ENCODE measurements at places on chromosomes 12 and 14.

- ATAC-seq = peak; percentile 89
Measured at GRCh38 chr14:24051789-24052655, at the start of gene CARMIL3. TSS of gene CARMIL3 (plus strand) at chr14:24052009. CDS start at chr14:24052154, 145 bp downstream.

DNA sequence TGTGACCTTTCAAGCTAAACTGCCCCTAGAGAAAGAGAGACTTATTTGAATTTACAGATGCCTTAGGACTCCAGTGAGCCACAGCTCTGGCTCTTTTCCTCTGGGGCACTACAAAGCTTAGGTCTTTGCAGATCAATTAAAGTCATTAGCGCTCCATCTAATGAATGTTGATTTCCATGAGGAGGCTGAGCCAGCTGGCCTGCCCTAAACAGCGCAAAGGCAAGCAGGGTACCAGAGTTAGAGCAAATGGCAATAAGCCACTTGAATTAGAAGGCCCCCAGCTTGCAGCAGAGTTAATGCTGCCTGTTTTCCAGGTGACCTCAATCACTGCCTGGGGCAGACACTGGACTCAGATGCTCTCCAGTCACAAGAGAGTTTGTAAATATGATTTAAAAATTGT is 695.3 kb downstream of the DIO2 start:
- ATAC-seq = peak; percentile 14

GRCh38 chr12:48447755-48448154 is 24.6 kb upstream of the ANP32D start:
- no peak for ATAC-seq

- ATAC-seq = peak; percentile 74
Measured at GRCh38 chr14:75751296-75751695, 90.2 kb downstream of the TTLL5 start.

DNA sequence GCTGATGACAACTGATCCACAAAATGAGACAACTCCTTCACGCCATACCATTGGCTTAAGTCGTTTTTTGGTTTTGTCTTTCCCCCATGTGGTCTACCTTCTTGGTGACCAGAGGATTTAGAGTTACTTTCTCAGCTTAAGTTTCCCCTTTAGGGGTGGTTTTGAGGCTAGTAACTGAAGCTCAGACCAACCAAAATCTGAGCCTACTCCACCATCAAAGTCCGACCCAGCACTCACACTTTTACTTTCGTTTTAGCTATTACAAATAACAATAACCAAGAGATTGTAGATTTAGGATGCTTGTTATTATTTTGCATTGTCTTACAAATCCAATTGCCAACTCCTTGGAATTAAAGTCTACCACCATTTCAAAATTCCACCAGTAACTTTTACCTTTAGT is 130.6 kb upstream of the MDM1 start:
- no peak for ATAC-seq

- no peak for ATAC-seq
Measured at GRCh38 chr14:93734086-93734822, 54.0 kb downstream of the PRIMA1 start.

DNA sequence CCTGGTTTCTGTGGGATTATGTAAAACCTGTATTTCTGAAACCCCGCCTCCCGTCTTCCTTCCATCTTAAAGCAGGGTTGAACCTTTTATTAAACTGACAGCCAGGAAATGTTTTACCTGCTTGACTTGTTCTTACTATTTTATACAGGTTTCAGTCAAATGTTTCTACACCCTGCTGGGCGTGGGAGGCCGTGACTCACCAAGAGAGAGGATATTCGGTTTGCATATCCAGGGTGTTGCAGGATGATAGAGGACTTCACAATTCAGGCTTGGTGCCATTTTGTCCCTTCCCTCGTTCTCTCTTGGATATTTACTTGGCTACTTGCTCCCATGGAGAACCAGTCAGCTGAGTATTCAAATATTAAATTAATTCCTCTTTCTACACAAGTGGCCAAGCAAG is 69.7 kb downstream of the ARF6 start:
- no peak for ATAC-seq

DNA sequence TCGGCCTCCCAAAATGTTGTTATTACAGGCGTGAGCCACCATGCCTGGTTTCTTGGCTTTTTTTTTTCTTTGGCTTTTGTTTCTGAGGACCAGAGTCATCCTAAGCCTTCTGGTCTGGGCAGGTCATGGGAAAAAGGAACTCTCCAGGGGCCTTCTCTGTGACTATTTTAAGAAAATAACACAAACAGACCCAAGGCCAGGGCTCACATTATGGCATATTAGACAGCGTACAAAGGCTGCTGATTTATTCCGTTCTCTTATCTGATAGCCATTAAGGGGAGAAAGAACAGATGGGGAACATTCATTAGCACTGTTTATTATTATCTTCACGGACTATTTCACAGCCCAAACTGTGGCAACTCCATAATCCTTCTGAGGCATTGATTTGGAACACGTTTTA is 28.8 kb upstream of the MANSC4 start:
- ATAC-seq = no peak

DNA sequence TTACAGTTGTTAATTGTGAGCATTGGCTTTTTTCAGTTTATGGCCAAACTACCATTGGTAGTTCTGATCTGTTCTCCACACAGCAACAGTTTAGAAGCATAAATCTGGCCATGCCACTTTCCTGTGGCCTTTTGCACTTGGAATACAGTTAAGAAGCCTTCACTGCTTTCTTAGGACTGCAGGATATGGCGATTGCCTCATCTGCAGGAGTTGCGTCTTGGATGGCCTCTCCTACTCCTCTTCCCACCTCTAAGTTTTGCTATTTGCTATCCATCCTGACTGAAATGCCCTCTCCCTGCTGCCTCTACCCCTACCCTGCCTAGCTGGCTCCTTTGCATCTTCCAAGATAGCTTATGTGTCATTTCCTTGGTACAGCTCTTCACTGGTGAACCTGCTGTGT is 12.8 kb upstream of the BMAL2 start:
- peak; percentile 36 for ATAC-seq

GRCh38 chr14:50599700-50600444 is 39.9 kb downstream of the ATL1 start:
- peak; percentile 74 for ATAC-seq

DNA sequence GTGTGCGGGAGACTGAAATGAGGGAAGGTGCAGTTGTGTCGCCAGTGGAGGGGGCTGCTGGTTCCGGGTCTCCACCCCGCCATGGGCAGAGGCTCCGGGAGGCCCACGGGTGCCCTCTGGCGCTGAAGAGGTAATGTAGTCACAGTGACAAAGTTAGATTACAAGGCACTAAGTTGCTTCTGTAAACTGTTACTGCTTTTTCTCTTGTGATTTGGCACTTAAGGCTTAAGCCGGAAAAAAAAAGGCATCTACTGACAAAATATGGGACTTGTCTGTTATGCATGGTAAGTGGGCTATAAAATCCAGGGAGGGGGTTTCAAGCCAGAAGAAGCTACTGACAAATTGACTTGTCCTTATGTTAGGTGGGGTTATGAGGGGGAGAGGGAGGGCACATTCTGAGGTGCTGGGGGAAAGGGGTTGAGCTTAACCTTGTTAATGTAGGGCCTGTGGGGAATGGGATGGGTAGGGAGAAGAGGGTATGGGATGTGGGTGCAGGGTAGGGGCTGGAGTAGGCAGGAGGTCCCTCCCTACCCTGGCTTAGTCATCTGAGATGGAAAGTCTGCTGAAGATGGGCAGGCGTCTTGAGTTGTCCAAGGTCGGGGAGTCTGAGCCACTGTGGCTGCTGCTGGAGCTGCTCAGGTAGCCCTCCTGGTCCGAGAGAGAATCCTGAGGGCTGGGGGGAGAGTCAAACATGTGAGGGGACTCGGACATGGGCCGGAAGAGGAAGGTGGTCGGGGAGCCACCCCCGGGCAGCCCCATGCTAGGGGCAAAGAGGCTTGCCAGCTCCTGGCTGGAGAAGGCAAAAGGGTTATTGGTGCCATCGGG is 3.7 kb downstream of the ZFP36L1 start:
- ATAC-seq = peak; percentile 75

DNA sequence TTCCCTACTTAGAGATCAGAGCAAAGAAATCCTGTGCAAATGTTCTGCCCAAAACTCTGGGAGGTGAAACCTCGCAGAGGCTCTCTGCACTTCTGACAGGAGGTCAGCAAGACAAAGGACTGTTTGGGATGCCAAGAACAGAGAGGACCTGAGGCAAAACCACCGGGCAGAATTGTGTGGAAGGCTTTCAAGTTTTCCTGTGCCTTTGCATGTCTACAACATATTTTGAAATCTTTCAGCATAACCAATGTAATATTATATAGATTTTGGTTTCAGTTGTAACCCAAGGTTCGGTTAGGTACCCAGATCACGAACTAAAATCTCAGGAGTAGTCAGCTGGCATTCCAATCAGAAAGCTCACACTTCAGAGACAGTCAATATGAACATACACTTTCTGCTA is 99.4 kb upstream of the PLEKHA5 start:
- ATAC-seq = no peak

- no peak for ATAC-seq
Measured at GRCh38 chr12:32296567-32296966, 102.8 kb upstream of the FGD4 start.

DNA sequence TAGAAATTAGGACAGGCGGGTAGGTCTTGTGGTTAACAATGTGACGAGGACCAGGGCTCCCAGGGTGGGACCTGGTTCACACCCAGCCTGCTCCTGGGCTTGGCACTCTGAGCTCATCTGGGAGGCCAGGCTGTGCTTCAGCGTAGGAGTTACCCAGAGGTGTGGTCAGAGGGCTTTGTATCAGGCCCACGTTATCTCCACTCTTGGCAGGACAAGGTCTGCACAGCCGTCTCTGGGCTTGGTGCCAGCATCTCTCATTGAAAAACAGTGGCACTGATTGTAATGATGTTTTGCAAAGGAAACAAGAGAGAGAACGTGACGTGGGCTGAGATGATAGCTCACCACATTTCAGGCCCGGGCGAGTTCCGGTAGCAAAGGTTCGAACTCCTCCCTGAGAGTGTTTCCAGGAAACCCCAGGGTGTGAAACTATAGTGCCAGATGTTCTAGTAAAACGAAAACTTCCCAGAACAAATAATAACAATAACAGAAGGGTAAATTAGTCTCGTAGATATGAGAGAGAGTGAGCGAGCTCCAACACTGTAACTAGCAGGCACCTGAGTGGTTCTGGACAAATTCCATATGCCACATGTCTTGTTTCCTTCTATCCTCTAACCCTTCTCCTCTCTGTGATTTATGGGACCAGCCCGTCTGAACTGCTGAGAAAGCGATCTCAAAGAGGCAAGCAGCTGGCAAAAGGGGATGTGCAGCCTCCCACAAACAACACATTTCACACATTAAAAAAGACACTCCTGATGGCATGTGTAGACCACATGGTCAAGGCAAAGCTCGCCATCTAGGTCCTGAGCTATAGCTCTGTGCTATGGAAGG is 227.3 kb downstream of the KTN1 start:
- peak; percentile 37 for ATAC-seq

- peak; percentile 99 for ATAC-seq
Measured at GRCh38 chr14:50846226-50846880, 15.4 kb upstream of the NIN start.

DNA sequence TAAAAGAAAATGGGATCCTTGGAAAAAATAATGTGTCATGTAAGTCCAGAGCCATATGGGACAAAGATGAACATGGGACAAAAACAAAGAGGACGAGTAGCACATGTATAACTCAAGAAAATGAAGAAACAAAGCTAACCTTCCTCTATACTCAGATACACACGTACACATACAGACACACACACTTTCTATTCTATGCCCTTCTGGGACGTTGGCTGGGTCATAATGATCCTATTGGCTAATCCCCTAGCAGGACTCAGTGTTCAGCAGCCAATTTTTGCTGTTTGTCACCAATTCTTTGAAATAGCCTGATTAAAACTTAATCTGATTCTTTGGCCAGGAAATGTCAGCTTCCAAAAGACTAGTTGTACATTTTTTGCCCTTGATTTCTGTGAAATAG is 189.4 kb upstream of the FOXG1 start:
- ATAC-seq = peak; percentile 51

DNA sequence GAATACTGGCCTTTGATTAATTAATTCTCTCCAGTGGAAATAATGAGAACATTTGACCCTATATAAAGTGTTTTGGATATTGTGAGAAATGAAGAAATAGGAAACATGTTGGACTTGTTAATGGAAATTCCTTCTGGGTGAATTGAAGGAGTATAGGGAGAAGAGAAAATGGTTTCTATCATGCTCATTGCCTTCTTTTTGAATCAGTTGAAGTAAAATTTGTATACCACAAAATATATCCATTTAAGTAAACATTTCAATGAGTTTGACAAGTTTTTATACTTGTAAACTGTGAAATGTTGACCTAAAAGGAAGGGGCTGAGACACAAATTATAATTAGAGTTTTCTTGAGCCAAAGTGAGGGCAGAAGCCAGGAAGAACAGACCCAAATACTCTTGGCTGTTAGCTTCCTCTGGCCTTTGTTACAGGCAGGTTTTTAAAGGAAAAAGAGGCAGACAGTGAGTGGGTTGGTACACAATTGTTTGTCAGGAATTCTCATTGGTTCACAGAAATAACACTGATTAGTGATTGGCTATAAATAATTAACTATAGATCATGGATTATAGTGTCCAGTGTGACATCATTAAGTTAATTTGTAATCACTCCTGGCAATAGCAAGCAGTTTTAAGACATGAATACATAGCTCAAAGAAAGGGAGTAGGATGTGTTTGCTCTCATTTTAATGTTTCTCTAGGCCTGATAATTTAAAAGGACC is 826 bp downstream of the ZNF705A start:
- ATAC-seq = no peak

GRCh38 chr14:93804654-93805053 is 16.4 kb upstream of the PRIMA1 start:
- ATAC-seq = no peak

- no peak for ATAC-seq
Measured at GRCh38 chr12:60501124-60501729, 905.4 kb downstream of the SLC16A7 start.

GRCh38 chr14:50936016-50936340 is 8.3 kb downstream of the PYGL start:
- no peak for ATAC-seq

DNA sequence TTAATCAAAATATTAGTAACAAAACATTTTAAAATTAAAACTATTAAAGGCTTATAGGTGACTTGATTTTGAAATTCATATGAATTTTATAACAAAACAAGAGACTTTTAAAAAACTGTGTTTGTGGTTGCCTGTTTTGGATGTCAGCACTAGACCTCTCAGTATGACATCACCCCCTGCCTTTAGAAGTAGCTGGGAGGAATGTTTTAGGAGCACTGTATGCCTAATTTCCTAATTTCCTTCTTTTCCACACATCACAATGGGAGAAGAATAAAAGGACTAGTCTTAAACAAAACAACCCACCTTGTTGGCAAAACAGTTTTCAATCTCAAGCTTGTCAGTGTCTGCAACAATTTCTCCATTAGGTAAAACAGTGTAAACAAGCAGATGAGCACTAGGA is 48.1 kb upstream of the PZP start:
- ATAC-seq = no peak

- no peak for ATAC-seq
Measured at GRCh38 chr12:109554761-109555160, 18.5 kb downstream of the MMAB start.

- no peak for ATAC-seq
Measured at GRCh38 chr14:83908419-83908818, 1621.5 kb upstream of the FLRT2 start.

DNA sequence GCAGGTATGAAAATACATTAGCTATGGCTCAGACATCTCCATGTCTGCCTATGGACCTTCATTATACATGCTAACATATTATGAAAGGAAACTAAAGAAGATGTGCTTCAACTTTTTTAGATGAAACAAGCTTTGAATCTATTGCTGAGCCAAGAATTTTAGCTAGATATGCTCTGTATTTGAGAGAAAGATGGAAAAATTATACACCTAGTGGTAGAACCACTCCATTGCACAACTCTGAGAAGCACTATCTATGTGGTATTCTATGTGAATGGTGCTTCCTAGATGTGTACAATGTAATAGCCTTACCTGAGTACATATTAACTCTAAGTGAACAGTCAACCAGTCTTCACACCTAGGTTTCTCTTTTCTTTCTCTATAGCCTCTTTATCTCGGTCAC is 17.3 kb downstream of the EPYC start:
- no peak for ATAC-seq
